H9 (cell line): ENCODE measurements at places on chromosomes 5 and 9. TPM values are rescaled to one million over a fixed set of nuclear protein-coding genes. Genes with fewer than 3 reads are reported as not detected.

DNA sequence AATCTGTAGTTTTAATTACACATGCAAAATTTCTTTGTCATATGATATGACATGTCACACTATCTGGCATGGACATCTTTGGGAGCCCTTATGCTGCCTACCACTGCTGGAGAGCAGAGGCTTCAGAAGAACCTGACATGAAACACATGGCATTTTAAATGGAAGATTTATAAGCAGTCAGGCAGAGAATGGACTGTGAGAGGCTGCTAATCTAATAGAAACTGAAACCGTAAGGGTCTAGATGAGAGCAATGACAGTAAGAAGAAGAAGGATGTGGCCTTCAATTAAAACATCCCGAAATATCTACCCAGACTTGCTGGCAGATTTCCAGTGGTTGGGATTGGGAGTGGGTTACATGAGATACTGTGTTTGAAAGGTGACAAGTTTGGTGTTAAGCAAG is 149.8 kb downstream of the MACIR start:
- H3K27me3 ChIP-seq, result no peaks in the 10 kb centered on the region
- no peak overlapping the region for H3K4me3 ChIP-seq
- no peaks in the 10 kb centered on the region for H3K4me1 ChIP-seq

DNA sequence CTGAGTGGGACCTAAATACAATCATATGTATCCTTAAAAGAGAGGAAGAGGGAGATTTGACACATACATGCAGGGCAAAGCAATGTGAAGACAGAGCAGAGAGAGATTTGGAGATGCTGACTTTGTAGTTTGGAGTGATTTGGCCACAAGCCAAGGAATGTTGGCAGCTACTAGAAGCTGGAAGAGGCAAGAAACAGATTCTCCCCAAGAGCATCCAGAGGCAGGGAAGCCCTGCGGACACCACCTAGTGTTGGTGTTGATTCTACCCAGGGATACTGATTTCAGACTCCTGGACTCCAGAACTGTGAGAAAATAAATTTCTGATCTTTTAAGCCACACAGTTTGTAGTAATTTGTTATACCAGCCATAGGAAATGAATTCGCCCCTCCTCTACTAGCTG is 64.9 kb upstream of the OSMR start:
- no peak overlapping the region for H3K27ac ChIP-seq
- no peaks in the 10 kb centered on the region for H3K27me3 ChIP-seq
- DNase-seq, result no peak
- H3K4me3 ChIP-seq, result no peak overlapping the region
- H3K4me1 ChIP-seq, result no peaks in the 10 kb centered on the region
- H3K36me3 ChIP-seq, result no peaks in the 10 kb centered on the region

- no peak overlapping the region for H3K4me3 ChIP-seq
- no peaks in the 10 kb centered on the region for H3K4me1 ChIP-seq
- no peaks in the 10 kb centered on the region for H3K27me3 ChIP-seq
- H3K27ac ChIP-seq, result no peak overlapping the region
- no peaks in the 10 kb centered on the region; the same call in 2 of the 3 replicates for H3K36me3 ChIP-seq
- DNase-seq, result peak; percentile 7
These were observed 72.4 kb upstream of the PHYKPL start for GRCh38 chr5:178304761-178305645.

GRCh38 chr5:61327760-61328753 is 4.0 kb upstream of the ZSWIM6 start:
- DNase-seq, result no peak
- H3K36me3 ChIP-seq, result peaks cover 2% of the 10 kb centered on the region; the same call in 2 of the 3 replicates
- peaks cover 5% of the 10 kb centered on the region; the same call in 1 of the 2 replicates for H3K4me1 ChIP-seq
- no peak overlapping the region for H3K27ac ChIP-seq
- H3K4me3 ChIP-seq, result peak overlapping the region; percentile 91; the same call in 1 of the 3 replicates
- peaks cover 23% of the 10 kb centered on the region for H3K27me3 ChIP-seq

GRCh38 chr9:97941323-97941722 is 3.4 kb upstream of the HEMGN start:
- peaks cover 4% of the 10 kb centered on the region; the same call in 1 of the 2 replicates for H3K27me3 ChIP-seq
- no peaks in the 10 kb centered on the region for H3K36me3 ChIP-seq
- H3K27ac ChIP-seq, result no peak overlapping the region
- H3K4me1 ChIP-seq, result no peaks in the 10 kb centered on the region
- no peak for DNase-seq
- no peak overlapping the region for H3K4me3 ChIP-seq

- peaks cover 21% of the 10 kb centered on the region for H3K4me1 ChIP-seq
- H3K27ac ChIP-seq, result no peak overlapping the region
- peaks cover 13% of the 10 kb centered on the region for H3K36me3 ChIP-seq
- DNase-seq, result no peak
These were observed 57.2 kb downstream of the ELAVL2 start for GRCh38 chr9:23768861-23769260.

DNA sequence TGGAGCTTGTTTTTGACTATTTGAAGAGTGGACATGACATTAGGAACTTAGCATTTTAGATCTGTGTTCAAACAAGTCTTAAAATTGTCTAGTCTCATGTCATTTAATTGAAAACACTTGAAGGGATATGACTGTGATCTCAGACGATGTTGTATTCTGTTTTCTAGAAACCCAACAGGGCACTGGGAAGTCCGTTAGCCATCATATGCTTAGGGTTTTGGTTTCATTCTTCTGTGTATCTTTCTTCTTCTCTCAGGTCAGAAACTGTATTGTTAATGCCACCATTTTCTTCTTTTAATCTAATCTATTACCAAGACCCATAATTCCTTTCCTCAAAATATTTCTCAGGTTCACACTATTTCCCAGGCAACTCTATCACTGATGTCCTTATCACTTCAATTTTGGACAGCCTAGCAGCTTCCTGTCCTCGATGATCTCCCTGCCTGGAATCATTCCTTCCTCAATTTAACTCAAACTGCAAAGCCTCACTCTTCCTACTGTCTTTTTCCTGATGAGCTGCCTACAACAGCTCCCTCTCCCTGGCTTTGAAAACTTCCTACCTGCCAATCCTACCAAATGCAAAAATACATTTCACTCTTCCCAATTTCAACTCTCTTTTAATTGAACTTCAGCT is 77.7 kb downstream of the MEF2C start:
- H3K27ac ChIP-seq, result no peak overlapping the region
- H3K4me3 ChIP-seq, result no peak overlapping the region
- DNase-seq, result no peak
- no peaks in the 10 kb centered on the region for H3K36me3 ChIP-seq
- H3K4me1 ChIP-seq, result no peaks in the 10 kb centered on the region
- no peaks in the 10 kb centered on the region for H3K27me3 ChIP-seq

- no peaks in the 10 kb centered on the region for H3K27me3 ChIP-seq
- no peak for DNase-seq
These were observed 15.6 kb downstream of the PRRC2B start for GRCh38 chr9:131409458-131409992.

DNA sequence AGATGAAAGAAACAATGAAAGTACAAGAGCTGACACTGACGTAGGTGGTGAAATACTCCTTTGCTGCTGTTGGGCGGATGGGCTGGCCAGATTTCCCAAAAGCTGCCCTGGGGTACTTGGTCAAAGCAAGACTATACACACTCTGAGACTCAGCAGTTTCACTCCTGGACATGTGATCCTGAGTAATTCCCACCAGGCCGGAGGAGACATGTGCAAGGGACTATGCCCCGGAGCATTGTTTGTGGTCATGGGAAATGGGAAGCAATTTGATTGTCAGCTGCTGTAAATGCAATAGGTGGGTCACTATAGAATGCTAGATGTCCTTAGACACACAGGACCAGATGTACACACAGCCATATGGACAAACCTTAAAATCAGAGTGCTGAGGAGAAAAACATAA is 116.1 kb downstream of the DCP2 start:
- no peak overlapping the region for H3K4me3 ChIP-seq
- no peaks in the 10 kb centered on the region for H3K36me3 ChIP-seq
- no peak for DNase-seq
- no peak overlapping the region for H3K27ac ChIP-seq

DNA sequence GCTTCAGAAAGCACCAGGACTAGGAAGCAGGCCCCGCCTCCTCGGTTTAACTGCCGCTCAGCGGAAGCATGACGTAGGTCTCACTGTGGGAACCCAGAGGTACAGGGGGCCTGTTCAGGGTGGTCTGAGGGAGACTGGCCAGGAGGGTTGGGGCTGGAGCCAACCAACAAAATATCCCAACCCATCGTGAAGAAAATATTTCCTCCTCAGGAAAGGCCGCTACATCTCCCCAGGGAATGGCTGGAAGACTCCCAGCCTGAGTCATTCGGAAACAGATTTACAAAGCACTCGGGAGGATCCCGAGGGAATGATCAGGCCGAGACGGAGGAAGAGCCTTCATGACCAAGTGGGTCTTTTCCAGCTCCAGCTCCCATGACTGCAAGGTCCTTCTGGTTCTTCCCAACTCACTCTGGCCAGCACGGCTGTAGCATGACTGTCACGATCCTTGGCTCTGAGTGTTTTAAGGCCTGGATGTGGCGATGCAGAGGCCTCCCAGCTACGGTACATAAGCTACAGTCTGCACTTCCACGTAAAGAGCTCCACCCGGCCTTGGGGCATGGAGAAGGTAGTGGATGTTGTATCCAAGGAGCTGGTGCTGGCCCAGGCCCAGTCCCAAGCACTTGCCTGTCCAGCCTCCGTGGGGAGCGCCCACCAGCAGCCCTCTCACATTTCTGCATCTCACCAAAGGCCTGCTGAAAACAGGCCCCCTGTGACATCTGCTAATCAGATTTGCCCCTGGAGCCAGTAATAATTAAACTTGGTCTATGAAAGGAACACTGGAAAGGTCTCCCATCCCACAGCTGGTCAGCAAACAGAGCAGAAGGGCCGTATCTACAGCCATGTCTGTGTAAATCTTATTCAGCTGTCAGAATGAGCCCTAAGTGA is 100.6 kb downstream of the LHFPL2 start:
- no peak for DNase-seq
- H3K27me3 ChIP-seq, result no peaks in the 10 kb centered on the region
- H3K4me1 ChIP-seq, result peaks cover 6% of the 10 kb centered on the region
- H3K36me3 ChIP-seq, result peaks cover 34% of the 10 kb centered on the region
- no peak overlapping the region for H3K27ac ChIP-seq

GRCh38 chr5:120155873-120156272 is 308.2 kb upstream of the PRR16 start:
- no peak for DNase-seq
- no peaks in the 10 kb centered on the region for H3K27me3 ChIP-seq
- H3K36me3 ChIP-seq, result no peaks in the 10 kb centered on the region
- no peak overlapping the region for H3K27ac ChIP-seq
- no peak overlapping the region for H3K4me3 ChIP-seq

DNA sequence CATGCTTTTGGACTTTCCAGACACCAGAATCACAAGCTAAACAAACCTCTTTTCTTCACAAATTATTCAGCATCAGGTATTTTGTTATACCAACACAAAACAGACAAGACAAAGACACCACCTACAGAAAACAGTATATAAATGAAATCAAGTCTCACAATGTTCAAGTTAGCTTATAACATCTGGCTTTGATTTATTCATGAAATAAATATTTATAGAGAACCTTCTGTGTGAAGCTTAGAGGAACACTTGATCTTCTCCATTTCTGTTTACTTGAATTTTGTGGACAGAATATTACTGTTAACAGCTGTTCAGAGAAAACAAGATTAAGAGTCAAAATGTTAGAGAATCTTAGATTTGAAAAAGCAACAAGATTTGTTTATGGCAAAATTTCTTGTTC is 137.4 kb upstream of the PRR16 start:
- H3K4me3 ChIP-seq, result no peak overlapping the region
- no peak for DNase-seq
- H3K4me1 ChIP-seq, result no peaks in the 10 kb centered on the region
- H3K36me3 ChIP-seq, result peaks cover 5% of the 10 kb centered on the region

- no peak for DNase-seq
- no peak overlapping the region for H3K27ac ChIP-seq
- no peaks in the 10 kb centered on the region for H3K36me3 ChIP-seq
- no peak overlapping the region for H3K4me3 ChIP-seq
- H3K4me1 ChIP-seq, result no peaks in the 10 kb centered on the region
These were observed 1104.4 kb upstream of the SEMA6A start for GRCh38 chr5:117679046-117679445.

- no peak overlapping the region for H3K27ac ChIP-seq
- DNase-seq, result no peak
- H3K36me3 ChIP-seq, result no peaks in the 10 kb centered on the region
- no peaks in the 10 kb centered on the region for H3K27me3 ChIP-seq
These were observed 51.0 kb downstream of the EFNA5 start for GRCh38 chr5:107619781-107620180.

GRCh38 chr5:176337913-176338312 is 23.7 kb downstream of the KIAA1191 start:
- H3K4me3 ChIP-seq, result no peak overlapping the region
- H3K4me1 ChIP-seq, result no peaks in the 10 kb centered on the region
- peaks cover 7% of the 10 kb centered on the region for H3K36me3 ChIP-seq
- DNase-seq, result no peak
- no peaks in the 10 kb centered on the region; the same call in 1 of the 2 replicates for H3K27me3 ChIP-seq

GRCh38 chr9:125883565-125884217 is 136.5 kb downstream of the PBX3 start:
- no peak for DNase-seq
- H3K4me1 ChIP-seq, result peaks cover 4% of the 10 kb centered on the region; the same call in 1 of the 2 replicates
- H3K36me3 ChIP-seq, result no peaks in the 10 kb centered on the region

DNA sequence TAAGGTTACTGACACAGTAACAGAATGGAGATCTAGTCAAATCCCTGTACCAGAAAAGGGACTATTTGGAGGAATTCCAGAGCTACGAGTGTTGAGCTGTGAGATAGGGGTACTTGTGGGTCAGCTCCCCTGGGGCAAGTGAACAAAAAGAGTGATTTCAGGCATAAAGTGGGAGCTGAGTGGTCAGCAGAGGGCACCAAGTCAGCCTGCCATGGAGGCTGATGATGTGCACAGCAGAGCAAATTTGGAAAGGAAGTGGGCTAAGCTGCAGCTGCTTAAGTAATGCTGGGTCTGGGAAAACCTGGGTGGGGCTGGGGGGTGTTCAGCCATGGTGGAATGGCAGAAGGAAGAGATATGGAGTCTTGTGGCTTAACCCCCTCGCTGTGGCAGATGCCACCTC is 327.9 kb downstream of the NTRK2 start:
- no peak overlapping the region for H3K27ac ChIP-seq
- 0 out of 2 replicates have a peak, but pooled peaks cover 3% of the 10 kb centered on the region for H3K4me1 ChIP-seq
- H3K27me3 ChIP-seq, result no peaks in the 10 kb centered on the region
- H3K36me3 ChIP-seq, result peaks cover 19% of the 10 kb centered on the region
- H3K4me3 ChIP-seq, result no peak overlapping the region

GRCh38 chr9:114694719-114695269 is 12.8 kb upstream of the TEX48 start:
- DNase-seq, result no peak
- H3K36me3 ChIP-seq, result peaks cover 4% of the 10 kb centered on the region; the same call in 1 of the 2 replicates
- no peaks in the 10 kb centered on the region; the same call in 1 of the 2 replicates for H3K27me3 ChIP-seq
- no peak overlapping the region for H3K27ac ChIP-seq
- H3K4me1 ChIP-seq, result no peaks in the 10 kb centered on the region
- no peak overlapping the region for H3K4me3 ChIP-seq

Gene BRD3OS
- total RNA-seq, result 16.4 and 17.8 TPM in 2 replicates

Gene EQTN
- total RNA-seq, result not detected in 2 replicates

Gene BRINP1
- 12.4 and 14.0 TPM in 2 replicates for total RNA-seq

Gene DIPK1B
- 38.2 and 40.3 TPM in 2 replicates for total RNA-seq

Gene GPR107
- 38.0 and 38.6 TPM in 2 replicates for total RNA-seq

Gene C9orf152
- total RNA-seq, result not detected in 2 replicates
